A172 (cell line): ENCODE measurements at places on chromosomes 12 and 14. TPM values are rescaled to one million over a fixed set of nuclear protein-coding genes. Genes with fewer than 3 reads are reported as not detected.

DNA sequence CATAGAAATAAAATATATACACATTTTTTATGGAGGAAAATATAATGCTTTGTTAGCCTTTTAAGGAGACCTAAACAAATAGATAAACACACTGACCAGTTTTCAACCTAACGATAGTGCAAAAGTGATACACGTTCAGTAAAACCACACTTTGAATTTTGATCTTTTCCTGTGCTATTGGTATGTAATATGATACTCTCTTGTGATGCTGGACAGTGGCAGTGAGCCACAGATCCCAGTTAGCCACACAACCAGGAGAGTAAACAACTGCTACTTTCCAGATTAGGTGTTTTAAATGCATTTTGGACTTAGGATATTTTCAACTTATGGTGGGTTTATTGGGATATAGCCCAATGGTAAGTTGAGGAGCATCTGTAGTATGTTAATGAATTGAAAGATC is 243.1 kb downstream of the ERC1 start:
- DNase-seq = no peak

Gene DEPDC4
- total RNA-seq = 2.8 and 3.1 TPM in 2 replicates

Gene GDF3
- total RNA-seq = not detected in 2 replicates

- DNase-seq = peak; percentile 27
These were observed 22.3 kb downstream of the NGB start for GRCh38 chr14:77248666-77249065.

- DNase-seq = no peak
These were observed 215.4 kb upstream of the RTL1 start for GRCh38 chr14:101118746-101119591.

GRCh38 chr12:2642896-2643425 is 151.8 kb upstream of the FKBP4 start:
- no peak for DNase-seq

Gene LUM
- 0.22 and 10.1 TPM in 2 replicates for total RNA-seq

Gene NIN
- total RNA-seq = 17.7 and 19.2 TPM in 2 replicates

- DNase-seq = no peak
These were observed 359.6 kb downstream of the BMP4 start for GRCh38 chr14:53596853-53597525.

GRCh38 chr12:115223322-115223721 is 539.3 kb upstream of the TBX3 start:
- DNase-seq = peak; percentile 80

- peak; percentile 35 for DNase-seq
These were observed 43.9 kb upstream of the CTDSP2 start for GRCh38 chr12:57890191-57891115.

- no peak for DNase-seq
These were observed 379.3 kb downstream of the NAV3 start for GRCh38 chr12:78209846-78210505.

- DNase-seq = peak; percentile 33
These were observed at the start of gene CHST11 for GRCh38 chr12:104456417-104456949. Gene CHST11 (plus strand): TSS chr12:104456948.

- no peak for DNase-seq
These were observed 4.1 kb downstream of the ARF6 start for GRCh38 chr14:49896966-49897365.

Gene CSAD
- total RNA-seq = 2.6 and 9.2 TPM in 2 replicates

DNA sequence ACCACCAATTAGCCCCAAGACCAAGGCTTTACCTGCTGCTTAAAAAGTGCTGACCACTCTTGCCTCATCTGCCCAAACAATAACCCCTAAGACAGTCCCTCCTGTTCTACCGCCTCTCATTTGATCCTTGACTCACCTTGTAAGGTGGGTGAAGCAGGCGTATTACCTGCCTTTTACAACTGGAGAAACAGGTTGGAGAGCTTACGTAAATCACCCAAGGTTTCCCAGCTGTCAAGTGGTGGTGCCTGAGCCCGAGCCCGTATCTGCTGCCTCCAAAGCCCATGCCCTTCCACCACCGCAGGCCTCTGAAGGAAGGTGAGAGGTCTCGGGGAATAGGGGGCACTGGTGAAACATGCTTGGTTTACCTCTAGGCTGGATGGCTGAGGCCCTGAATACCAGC is 36.6 kb downstream of the MAX start:
- no peak for DNase-seq

- no peak for DNase-seq
These were observed 1.6 kb upstream of the HDAC7 start for GRCh38 chr12:47821346-47821706.

DNA sequence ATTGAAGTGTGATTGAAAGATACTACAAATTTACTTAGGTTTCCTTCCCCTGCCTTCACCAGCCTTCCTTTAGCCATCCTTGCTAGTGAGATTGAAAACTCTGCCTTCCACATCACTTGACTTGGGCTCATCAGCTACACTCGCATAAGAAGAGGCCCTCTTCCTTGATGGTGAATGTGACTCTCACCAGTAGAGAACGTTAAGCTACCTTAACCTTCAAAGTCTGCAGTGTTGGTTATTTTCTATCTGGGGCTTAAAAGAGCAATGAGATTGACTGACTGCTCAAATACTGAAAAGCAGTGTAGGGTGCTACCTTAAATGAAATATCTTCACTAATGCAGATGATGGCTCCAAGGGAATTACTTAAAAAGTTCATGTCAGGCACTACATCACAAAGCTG is 271.8 kb downstream of the EGLN3 start:
- no peak for DNase-seq
